Neural crest cell (in vitro differentiated cells): ENCODE measurements at places on chromosomes 7 and 10.

DNA sequence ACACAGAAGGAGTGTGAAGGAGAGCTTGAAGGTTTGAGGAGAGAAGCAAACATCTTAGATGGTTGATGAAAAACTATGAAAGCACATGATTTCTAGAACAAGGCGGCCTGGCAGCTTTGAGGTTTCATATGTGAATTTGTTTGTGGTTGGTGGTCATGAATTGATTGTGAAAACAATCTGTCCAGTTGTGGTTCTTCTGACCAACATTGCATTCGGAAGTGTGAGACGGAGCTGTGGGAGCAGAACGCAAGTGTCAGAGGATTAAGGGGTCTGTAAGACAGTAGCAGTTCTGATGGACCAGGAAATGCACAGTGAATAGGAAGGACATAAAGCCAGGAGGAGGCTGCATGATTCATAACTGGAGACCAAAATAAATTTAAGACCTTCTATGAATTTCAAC is 594.6 kb downstream of the NXPH1 start:
- DNase-seq = no peak

DNA sequence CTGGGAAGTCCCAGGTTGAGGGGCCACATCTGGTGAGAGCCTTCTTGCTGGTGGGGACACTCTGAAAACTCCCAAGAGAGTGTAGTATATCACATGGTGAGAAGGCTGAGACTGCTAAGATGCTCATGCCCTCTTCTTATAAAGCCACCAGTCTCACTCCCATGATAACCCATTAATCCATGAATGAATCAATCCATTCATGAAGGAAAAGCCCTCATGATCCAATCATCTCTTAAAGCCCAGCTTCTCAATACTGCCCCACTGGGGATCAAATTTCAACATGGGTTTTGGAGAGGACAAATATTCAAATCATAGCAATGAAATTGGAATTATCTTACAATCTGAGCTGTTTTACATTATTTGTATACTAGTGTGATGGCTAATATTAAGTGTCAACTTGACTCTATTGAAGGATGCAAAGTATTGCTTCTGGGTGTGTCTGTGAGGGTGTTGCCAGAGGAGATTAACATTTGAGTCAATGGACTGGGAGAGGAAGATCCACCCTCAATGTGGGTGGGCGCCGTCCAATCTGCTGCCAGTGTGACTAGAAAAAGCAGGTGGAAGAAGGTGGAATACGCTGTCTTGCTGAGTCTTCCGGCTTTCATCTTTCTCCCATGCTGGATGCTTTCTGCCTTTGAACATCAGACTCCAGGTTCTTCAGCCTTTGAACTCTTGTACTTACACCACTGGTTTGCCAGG is 14.3 kb upstream of the UBE2D1 start:
- DNase-seq = no peak

- no peak for DNase-seq
Measured at GRCh38 chr7:47299496-47299895, 282.4 kb downstream of the TNS3 start.

DNA sequence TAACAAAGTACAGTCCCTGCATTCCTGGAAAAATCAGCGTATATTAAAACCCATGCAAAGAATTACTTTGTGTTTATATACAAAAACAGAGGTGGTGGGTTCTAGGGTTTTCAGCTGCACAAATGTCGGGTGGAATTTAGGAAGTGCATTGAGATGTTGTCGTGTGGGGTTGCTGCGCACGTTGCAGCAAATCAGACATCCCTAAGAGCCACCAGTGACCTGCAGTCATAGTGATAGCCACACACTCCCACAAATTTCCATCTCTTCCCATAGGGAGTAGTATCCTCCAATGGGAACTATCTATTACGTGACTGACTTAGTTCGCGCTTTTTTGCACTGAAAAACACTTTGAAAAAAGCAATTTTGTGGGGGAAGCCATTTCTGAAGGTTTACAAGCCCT is 375.2 kb upstream of the GALNT17 start:
- DNase-seq = no peak

DNA sequence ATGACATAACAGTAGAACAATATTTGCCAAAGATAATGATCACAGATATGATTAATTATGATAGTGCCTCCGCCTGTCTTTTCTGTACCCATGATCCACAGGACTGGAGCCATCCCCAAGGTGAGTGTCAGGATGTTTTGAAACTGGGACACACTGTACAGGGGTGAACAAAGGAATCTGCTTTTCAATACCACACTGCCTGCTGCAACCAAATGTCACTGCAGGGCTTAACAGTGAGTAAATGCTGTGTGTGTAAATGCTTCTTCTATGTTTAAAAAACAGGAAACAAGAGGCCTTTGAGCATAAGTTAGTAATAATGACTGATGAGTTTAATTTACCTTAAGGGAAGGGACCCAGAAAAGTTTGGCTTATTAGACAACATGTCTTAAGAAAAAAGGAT is 65.2 kb downstream of the HBP1 start:
- no peak for DNase-seq

DNA sequence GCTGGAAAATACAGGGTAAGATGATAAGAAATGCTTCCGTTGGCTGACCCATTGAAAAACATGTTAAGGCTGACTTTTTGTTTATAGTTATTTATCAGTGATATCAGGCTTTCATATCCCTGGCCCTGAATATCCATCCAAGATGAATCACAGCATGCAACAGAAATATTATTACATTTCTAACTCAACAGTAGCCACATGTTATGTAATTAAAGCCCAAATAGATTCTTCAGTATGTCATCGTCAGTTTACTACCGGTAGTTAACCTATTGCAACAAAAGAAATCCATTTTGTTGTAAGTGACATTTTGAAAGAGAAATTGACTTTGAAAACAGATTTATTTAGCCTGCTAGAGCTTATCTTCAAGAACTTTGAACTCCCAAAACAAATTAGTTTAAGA is 354.1 kb upstream of the CELF2 start:
- DNase-seq = no peak

- DNase-seq = no peak
Measured at GRCh38 chr7:17758008-17758407, 182.3 kb downstream of the SNX13 start.

DNA sequence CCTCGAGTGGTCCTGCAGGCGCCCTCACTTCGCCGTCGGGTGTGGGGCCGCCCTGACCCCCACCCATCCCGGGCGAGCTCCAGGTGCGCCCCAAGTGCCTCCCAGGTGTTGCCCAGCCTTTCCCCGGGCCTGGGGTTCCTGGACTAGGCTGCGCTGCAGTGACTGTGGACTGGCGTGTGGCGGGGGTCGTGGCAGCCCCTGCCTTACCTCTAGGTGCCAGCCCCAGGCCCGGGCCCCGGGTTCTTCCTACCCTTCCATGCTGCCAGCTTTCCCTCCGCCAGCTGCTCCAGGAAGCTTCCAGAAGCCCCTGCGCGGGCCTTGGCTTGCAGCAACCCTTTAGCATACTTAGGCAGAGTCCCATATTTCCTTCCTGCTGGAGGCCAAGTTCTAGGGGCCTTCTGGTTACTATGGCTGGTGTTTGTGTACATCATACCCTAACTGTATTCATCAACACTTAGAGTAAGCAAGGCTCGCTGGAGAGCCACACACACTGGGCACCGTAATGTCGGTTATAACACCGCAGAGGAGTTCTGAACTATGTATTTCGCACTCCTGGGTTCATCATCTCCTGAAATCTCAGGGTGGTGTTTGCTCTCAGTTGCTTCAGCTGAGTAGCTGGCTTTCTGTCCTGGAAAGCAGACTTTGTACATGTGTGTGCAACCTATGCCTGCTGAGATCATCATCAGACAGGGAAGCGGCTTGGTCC is 471 bp downstream of the MGMT start:
- no peak for DNase-seq

DNA sequence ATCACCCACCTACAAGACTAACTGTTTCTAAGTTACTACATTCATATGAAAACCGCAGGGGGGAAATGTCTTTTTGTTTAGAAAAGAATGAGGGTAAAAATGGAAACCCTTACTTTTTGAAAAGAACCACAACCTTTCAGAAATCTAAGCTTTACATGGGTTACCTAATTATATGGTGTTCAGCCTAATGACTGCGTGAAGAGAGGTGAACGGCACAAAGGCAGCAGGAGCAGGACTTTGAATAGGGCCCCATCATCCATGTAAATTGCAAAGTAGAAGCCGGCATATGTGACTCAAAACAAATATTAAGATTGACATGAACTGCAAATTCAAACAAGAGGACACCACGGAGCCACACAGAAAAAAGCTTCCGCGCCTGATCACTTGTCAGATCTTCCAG is 25.1 kb downstream of the NEBL start:
- no peak for DNase-seq

DNA sequence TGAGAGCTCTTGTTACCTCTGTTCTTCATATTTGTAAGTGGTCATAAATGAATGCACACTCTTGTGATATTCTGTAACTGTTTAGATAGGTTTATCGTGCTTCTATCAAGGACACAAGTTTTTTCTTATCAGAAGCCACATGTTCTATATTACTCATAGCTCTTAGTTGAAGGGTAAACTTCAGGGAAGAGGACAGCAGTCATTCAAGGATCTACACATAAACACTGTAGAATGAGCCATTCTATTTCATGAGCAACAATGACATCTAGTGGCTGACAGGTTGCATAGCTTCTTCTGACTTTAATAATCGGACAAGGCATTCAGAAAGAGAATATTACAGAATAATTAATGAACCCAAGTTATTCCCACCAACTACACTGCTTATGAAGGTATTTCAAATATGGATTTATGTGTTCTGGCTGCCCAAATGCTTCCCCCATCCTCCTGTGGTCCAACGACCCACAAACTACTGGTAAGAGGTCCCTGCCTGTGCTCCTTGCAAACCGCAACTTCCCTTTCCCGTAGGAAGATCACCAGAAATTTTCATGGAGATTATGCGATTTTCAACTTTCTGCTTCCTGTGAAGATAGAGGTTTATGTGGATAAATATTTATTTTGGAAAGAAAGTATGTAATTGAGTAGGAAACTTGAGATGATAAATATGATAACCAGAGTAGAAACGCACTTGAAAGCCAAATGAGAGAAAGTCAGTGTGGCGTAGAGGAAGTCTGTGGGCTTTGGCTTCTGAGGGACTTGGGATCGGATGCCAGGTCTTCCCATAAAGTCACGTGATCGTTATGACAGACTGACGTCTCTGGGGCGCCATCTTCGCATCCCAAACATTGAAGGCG is 16.8 kb upstream of the ABCB5 start:
- no peak for DNase-seq

GRCh38 chr7:15853832-15854470 is 167.5 kb upstream of the MEOX2 start:
- no peak for DNase-seq

DNA sequence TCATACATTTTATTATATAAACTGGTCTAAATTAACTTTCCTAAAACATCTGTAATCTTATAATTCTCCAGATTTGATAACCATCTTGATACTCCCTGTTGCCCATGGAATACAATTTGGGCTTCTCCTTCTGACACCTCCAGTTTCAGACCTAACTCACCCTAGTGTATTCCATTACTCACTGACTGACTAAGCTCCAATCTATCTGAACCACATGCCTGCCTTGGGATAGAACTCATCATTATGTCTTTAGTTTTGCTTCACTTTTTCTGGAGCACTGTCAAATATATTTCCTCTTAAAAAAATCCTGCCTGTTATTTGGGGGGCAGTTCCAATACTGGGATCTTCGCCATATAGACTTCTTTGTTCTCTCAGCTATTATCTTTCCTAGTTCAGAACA is 4.9 kb upstream of the FOXP2 start:
- DNase-seq = no peak

DNA sequence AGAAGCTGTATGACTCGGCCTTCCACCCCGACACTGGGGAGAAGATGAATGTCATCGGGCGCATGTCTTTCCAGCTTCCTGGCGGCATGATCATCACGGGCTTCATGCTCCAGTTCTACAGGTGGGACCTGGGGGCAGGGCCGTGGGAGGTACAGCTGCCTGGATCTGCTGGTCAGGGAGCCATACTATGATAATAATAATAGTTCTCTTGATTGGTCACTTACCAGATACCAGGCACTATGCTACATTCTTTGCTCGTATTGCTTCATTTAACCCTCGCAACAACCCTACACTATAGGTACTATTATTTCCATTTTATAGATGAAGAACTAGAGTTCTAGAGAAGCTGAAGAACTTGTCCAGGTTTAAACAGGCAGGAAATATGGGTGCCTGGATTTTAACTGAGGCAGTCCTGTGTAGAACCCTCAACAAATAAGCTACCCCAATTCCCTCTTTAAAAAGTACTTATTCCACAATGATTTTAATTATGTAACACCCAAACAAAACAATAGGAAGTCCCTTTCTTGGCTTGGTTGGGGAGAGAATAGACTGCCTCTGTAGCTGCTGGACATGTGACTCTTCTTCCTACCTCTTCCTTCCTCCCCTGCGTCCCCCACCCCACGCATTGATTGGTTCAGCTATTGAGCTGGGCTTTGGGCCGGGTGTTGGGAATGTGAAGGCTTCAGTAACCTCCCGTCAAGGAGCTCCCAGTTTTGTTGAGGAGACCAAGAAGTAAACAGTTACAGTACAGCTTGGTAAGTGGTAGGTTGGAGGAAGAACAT is 12.8 kb downstream of the SFXN2 start:
- no peak for DNase-seq

DNA sequence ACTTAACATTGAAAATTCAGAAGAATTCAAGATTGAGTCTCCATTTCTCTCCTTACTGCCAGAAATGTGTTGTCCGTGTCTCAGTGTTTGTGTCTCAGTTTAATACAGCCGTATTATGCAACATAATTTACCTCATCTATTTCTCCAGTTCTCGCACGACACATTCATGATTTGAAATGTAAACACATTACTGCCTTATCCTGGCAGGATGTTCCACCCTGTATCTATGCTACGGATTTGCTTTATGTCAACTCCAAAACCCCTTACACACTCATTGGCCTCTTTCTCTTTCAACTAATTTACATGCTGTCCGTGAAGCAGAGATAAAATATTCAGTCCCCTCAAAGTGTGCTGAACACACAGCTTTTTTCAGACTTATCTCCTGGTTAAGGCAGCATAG is 653.7 kb upstream of the SEMA3D start:
- DNase-seq = no peak

- DNase-seq = no peak
Measured at GRCh38 chr10:17062955-17063484, 66.6 kb downstream of the CUBN start.

DNA sequence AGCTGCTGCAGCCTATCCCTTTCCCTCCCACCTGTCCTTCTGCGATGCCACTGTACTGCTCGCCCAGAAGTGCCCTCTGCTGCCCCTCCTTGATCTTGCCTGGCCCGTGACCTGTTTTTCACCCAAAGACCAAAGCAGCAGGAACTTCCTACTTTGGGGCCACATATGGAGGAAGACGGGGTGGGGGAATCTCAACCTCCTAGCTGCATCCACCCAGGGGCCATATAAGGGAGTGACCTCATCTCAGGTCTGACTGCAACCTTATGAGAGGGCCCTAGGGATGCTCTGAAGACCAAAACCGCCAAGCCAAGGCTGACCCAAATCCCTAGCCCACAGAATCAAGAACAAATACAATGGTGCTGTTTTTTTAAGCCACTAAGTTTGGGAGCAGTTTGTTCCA is 15.7 kb downstream of the PRKCQ start:
- DNase-seq = no peak

GRCh38 chr10:131656431-131656841 is 244.4 kb upstream of the PPP2R2D start:
- DNase-seq = no peak
